Stimulated activated CD4-positive, alpha-beta T cell treated with anti-CD3 and anti-CD28 coated beads, Interleukin-2, amount 100 ng/mL, for 24 hours (primary cell): ENCODE measurements at places on chromosomes 6 and 20.

GRCh38 chr6:37821446-37821845 lies 1.9 kb downstream of the ZFAND3 start:
- no peak for DNase-seq

DNA sequence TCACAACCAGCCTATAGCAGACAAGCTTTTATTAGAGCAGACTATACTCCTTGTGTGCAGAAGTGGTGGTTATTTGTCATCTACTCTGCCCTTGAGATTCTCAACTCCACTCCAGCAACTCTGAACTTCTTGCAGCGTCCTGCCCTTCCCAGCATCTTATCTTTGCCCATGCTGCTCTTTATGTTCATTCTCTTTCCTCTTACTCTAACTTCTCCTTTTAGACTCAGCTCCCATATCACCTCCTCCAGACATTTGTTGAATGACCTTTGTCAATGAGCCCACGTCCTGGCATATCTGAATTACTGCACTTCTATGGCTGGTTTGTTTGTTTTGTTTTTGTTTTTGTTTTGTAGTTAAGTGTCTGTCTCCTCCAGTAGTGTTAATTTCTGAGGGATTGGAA lies 81.2 kb downstream of the KCNQ5 start:
- DNase-seq, result no peak

- DNase-seq, result no peak
Observed at GRCh38 chr6:146598772-146599405, at the start of gene ADGB. Gene ADGB, plus strand, starts transcription at chr6:146598972. Its CDS starts 69 bp downstream, at chr6:146599041.

GRCh38 chr20:45810191-45810970 lies 2.1 kb upstream of the UBE2C start:
- DNase-seq, result no peak

- DNase-seq, result no peak
Observed at GRCh38 chr6:125170376-125170775, 16.8 kb downstream of the TPD52L1 start.

DNA sequence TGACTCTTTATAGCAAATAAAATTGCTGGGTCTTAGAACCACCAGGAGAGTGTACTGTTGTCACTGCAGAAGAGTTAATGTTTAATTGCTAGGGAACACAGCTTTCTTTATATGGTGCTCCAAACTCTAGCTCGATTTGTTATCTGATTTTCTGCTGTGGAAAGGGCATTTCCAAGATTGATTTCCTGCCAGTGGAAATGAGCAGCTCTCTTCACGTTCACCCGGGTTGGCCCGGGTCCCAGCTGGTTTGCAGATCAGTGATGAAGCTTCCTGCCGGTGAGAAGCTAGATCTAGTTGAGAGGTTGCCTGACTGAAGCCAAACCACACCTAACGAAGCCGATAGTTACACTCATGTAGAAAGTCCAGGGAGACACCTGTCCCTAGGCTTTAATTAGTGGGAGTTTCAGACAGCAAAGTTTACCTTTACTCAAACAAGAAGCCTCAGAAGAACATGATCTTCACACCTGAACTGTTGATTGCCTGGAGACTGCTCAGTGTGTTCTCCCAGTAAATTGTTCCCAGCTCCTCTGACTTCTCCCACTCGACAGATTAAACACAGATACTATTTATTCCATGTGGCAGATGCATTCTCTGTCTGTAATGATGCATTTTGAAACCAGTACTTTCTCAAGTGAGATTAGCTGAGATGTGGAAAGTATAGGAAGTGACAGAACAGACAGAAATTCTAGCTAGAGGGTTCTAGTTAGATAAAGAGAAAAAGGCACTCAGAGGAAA lies 27.8 kb downstream of the PAQR8 start:
- DNase-seq, result peak; percentile 64

DNA sequence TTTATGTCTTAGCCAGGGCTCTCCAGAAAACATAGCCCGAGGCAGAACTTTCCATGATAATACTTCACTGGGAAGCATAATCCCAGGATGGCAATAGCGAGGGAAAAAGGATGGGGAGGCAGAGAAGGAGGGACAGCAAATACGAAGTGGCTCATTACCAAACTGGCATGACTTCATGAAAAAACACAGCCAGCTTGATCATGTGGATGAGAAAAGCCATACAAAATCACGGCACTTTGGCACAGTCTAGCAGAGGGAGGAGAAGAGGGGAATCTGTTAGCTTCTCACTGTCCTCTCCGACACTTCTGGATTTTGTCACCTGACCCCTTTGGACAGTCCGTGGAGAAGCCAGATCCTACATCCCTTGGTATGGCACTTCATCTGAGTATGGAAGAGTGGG lies 212.5 kb upstream of the GRIK2 start:
- no peak for DNase-seq

- DNase-seq, result no peak
Observed at GRCh38 chr20:41524980-41525613, 93.1 kb downstream of the CHD6 start.

- DNase-seq, result no peak
Observed at GRCh38 chr6:53504512-53504911, 40.4 kb downstream of the GCLC start.

GRCh38 chr20:40631119-40631631 lies 57.9 kb downstream of the MAFB start:
- no peak for DNase-seq

- DNase-seq, result no peak
Observed at GRCh38 chr6:44009425-44010321, 117.6 kb downstream of the MRPL14 start.

DNA sequence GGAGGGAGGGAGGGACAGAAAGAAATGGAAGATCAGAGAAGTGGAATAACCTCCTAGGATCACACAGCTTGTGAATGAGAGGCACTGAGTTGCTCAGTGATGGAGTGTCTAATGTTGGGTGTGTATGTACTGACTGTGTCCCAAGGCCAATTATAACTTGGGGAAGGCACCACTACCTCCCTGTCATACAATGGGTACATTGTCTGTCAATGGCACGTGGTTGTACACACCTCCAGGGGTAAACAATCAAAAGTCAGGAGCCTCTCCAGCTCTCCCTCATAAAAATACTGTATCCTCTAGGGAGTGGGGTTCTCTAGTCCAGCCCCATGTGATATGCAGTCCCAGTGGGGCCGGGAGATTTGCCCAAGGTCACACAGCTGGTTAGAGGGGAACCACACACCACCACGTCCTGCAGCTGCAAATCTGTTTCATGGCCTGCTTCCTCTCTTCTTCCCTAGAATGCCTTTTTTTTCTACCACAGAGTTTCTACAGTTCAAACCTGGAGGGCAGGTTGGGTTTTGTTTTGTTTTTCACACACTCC lies 112.5 kb downstream of the SNX5 start:
- no peak for DNase-seq

DNA sequence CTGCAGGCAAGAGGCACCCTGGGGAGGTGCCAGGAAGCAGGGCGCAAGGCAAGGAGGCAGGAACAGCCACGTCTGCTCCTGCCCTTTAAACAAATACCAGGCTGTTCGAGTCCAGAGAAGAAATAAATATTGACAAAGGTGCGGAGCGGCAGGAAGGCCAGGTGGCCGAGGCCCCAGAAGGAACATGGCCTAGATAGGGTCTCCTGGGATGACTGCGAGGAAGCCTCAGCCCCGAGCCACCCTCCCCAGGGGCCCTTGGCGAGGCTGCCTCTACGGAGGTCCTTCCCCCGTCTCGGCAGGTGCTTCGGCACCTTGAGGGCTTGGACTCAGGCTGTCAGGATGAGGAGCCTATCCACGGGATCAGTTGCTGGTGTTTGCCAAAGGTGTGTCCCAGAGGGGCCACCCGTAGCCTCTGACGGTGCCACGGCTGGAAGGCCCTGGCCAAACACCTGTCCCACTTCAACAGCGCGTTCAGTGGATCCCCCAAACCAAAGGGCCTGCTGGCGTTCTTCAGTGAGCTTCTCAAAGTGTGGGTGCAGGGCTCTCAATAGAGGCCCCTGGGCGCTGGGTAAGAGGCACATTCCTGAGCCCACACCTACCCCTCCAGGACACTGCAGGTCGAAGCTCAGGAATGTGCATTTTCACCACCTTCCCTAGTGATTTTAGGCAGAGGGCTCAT lies 39.8 kb downstream of the SNX5 start:
- no peak for DNase-seq

DNA sequence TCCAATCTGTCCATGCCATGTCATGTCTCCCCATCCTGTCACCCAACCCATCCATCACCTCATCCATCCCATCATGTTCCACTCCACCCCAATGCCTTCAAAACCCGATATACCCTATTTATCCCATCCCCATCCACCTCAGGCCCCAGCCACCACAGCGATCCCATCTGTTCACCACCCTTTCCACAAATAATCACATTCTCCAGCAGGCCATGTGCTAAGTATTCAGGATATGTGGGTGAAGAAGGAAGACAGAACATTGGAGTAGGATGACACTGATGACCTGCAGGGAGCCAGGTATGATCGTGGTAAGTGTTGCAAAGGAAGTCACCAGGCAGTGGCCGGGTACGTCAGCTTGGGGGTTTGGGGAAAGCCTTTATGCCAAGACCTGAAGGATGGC lies 48.8 kb downstream of the NPEPL1 start:
- no peak for DNase-seq

DNA sequence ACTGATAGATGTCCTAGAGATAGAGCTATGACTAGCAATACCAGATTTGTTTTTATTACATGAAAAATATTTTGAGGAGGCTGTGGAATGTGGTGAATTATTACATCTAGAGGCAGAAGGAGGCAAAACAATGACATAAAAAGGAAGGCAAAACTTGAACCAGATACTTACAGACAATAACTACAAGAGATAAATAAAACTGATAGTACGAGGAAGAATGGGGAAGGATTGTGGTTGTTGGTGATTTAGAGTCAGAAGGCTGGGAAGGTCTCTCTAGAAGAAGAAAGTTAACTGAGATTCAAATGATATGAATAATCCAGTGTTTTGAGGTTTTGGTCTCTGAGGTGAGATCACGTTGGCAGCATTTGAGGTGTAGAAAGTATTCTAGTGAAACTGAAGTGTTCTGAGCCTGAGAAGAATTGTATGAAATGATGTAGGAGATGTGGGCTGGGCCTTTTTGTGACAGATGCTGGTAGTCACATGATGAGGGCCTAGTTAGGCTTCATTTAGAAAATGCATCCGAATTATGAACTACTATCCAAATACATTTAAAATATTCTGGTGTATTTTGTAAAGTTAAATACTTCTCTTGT lies 589.1 kb downstream of the EYS start:
- no peak for DNase-seq

DNA sequence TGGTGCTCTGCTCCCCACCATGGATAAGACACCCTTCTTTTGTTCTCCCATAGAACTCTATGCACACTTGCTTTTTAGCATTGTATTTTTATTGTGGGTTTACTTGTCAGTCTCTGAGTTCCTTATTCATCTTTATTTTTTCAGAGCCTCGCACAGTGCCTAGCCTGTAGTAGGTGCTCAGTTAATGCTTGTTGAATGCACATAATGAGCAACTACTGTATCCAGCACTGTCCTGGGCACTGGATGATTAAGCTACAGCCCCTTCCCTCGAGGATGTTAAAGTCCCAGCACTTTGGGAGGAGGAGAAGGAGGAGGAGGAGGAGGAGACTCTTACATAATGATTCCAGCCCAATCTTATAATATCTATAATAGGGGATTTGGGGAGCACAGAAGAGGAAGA lies 16.8 kb downstream of the MMP24 start:
- no peak for DNase-seq

DNA sequence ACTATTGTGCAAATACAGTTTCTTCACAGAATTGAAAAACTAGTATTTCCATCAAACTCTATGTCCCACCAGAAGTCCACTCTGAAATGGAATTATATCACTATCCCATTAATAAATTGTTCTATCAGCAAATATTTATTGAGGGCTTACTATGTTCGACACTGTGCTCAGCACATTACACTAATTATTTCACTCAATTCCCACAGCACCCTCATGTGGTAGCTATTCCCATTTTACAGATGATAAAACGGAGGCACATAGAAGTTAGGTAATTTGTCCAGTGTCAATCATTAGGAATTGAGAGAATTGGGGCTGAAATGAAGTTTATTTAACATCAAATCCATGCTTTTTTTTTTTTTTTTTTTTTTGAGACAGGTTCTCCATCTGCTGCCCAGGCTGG lies 52.5 kb downstream of the MKKS start:
- no peak for DNase-seq

GRCh38 chr6:170376386-170377043 lies 70.0 kb downstream of the FAM120B start:
- no peak for DNase-seq

DNA sequence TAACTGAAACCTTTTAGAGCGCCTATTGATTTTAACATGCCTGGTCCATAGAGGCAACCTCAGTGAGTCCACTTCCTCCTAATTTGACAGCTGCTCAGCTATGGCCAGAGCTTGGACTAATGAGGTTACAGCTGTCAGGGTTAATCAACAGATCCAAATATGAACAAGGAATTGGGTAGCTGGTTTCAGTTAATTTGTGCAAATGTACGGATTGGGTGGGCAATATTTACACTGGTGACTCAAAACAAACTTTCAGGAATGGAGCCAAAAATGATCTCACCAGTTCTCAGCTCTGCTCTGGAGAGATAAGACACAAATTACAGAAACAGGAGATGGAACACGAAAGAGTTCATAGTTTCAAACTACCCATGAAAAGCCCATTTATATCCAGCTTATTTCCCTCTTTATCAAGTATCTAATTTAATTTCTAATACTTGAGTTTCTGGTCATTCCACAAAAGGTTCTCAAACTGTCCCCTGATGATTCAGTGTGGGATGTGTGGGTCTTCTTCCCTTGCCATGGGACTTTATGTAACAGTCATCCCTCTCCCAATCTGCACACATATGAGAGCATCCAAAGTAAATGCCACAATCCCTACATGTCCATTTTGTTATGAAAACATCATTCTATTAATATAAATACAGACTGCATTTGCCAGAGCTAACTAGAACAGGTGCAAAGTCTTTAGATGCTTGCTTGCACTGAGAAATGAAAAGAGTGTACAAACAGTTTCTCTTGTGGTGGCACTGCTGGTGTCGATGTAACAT lies 149.9 kb downstream of the RPS12 start:
- DNase-seq, result no peak

- DNase-seq, result no peak
Observed at GRCh38 chr6:100803264-100804045, 77.7 kb downstream of the ASCC3 start.

- DNase-seq, result no peak
Observed at GRCh38 chr6:9554806-9555205, 860.1 kb downstream of the TFAP2A start.

GRCh38 chr20:51800872-51801121 lies 1.5 kb downstream of the SALL4 start:
- no peak for DNase-seq

GRCh38 chr6:3518356-3519190 lies 61.7 kb upstream of the SLC22A23 start:
- no peak for DNase-seq

- no peak for DNase-seq
Observed at GRCh38 chr6:4355241-4355640, 219.9 kb upstream of the ECI2 start.

DNA sequence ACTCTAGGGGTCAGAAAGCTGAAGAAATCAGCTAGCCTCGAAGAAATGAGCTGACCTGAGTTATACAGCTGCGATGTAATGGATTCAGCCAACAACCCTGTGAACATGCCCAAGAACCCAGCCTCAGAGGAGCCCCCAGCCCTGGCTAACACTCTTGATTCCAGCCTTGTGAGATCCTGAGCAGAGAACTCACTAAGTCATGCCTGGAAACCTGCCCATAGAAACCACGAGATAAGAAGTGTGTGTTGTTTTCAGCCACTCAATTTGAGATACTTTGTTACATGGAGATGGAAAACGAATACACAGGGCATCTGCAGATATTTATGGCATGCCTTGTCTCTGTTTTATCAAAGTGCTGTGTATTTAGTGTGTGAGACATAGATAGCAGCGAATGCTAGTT lies 265.2 kb downstream of the QKI start:
- DNase-seq, result no peak
